AML-193 (cell line): ENCODE measurements at places on chromosomes 13 and 19.

DNA sequence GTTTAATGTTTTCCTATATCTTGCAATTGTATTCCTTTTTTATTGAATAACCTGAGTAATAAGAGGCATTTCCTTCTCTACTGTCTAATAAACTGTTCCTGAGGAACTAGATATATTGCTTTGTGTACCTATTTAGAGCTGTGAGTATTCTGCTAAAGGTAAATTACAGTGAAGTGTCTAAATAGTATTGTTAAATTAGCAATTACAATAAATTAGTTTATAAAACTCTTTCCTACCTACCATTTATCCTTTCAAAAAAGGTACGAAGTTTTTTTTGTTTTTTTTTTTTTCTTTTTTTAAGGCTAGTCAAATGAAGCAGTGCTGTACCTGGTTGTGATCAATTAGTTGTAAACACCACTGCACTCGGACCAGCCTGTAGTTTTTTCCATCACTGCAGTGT lies 34.8 kb downstream of the TM9SF2 start:
- DNase-seq: no peak

GRCh38 chr19:13164343-13165161 lies 14.3 kb downstream of the IER2 start:
- DNase-seq: no peak

GRCh38 chr13:78827471-78827870 lies 168.5 kb upstream of the OBI1 start:
- no peak for DNase-seq

DNA sequence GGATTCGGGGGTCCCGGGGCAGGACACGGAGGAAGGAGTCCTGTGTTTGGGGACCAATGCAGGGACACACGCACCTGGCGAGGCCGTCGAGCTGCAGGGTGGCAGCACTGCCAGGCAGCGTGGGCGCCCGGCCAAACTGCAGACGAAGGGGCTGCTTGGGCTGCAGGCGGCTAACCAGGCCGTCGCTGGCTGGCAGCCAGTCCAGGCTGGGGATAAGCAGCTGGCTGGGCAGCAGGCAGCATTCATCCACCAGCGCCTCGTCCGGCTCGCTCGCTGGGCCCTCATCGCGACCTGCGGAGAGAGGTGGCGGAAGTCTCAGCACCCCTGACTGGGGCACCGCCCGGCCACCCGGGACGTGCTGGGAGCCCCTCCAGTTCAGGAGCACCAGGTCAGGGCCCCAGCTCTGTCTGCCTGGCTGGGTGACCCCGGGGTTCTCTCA lies 11.5 kb downstream of the CFD start:
- no peak for DNase-seq

GRCh38 chr19:48442116-48443035 lies 3.4 kb upstream of the GRWD1 start:
- no peak for DNase-seq

DNA sequence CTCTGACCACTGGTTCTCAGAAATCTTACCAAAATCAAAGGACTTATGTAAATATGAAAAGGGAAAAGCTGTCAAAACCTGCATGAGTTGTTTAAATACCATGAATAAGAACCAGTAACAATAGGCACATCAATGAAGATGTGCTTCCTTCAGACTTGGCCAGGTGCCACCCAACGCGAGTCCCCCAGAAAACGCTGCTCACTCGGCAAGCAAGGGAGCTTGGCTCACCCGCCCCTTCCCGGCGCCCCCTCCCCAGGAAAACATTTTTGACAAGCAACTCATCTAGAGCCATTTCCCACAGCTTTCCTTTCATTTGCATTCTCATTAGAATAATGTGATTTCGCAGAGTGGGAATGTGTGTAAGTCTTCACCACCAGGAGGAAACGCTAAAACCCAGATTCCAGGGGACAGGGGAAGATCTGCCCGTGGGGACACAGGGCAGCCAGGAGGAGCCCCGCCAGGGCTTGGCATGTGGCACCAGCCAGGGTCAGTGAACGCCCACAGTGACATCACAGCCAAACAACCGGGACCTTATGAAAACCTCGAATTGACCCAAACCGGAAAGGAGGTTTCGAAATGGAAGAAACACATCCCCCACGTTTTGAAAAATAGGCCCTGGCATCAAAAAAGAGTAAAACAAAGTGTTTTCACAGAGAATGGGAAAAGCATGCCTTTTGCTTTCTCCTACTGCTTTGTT lies 366.2 kb upstream of the TSHZ3 start:
- no peak for DNase-seq

GRCh38 chr19:2478278-2478755 lies 2.4 kb downstream of the GADD45B start:
- DNase-seq: peak; percentile 96

DNA sequence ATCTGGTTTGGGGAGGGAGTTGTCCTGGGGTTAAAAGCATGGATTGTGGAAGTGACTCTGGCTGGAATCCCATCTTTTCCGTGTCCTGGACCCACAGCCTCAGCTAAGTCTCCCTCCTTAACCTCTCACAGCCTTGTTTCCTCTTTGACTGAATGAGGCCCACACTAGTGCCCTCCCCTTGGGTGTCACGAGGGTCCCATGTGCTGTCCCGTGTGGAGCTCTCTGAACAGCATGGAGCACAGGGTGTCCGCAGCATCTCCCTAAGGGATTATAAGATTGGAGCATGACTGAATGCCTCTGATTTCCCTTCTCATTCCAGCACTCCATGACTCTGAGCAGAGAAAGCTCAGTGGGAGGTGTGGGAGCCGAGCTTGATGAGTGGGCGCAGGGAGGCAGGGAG lies 182.5 kb downstream of the TEX29 start:
- DNase-seq: no peak

- no peak for DNase-seq
Observed at GRCh38 chr19:35309481-35310279, 17.7 kb downstream of the MAG start.

GRCh38 chr19:58325311-58326022 lies 1.3 kb upstream of the ZSCAN22 start:
- no peak for DNase-seq

DNA sequence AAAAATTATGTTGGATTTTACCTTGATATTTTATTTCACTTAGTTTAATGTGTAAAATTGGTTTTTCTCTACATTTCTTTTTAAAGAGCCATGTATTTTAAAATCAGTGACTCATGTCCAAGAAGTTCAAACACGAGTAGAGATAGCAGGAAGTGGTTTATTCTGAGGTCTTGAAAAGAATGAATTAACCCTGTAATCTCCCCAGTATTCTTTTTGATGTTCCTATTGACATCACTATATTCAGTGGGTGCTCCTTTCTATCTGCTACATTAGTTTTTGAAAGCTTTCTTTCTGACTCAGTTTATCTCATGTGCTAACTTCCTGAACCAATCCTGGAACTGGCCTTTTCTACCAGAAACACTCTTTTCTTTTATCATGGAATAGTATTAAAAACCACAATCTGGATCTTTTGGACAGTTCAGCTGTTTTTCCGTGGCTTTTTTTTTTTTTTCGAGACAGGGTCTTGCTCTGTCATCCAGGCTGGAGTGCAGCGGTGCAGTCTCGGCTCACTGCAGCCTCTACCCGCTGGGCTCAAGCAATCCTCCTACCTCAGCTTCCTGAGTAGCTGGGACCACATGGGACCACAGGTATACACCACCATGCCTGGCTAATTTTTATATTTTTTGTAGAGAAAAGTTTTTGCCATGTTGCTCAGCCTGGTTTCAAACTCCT lies 114.9 kb downstream of the PCCA start:
- peak; percentile 39 for DNase-seq

DNA sequence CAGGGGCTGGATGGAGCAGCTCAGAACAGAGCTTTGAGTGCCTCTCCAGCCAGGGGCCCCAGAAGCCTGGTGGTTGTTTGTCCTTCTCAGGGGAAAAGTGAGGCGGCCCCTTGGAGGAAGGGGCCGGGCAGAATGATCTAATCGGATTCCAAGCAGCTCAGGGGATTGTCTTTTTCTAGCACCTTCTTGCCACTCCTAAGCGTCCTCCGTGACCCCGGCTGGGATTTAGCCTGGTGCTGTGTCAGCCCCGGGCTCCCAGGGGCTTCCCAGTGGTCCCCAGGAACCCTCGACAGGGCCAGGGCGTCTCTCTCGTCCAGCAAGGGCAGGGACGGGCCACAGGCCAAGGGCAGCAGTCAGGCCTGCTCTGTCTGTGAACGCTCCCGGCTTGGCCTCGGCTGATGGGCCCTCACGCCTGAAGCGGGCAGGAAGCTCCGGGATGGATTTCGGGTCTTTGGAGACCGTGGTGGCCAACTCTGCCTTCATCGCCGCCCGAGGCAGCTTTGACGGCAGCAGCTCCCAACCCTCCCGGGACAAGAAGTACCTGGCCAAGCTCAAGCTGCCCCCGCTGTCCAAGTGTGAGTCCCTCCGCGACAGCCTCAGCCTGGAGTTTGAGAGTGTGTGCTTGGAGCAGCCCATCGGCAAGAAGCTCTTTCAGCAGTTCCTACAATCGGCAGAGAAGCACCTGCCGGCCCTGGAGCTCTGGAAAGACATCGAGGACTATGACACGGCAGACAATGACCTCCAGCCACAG lies at the start of gene GRK1:
GRK1 (plus strand) TSS at position 269 of the 751 bp plus-strand sequence; CDS start at position 437, 168 bp downstream.
- no peak for DNase-seq

DNA sequence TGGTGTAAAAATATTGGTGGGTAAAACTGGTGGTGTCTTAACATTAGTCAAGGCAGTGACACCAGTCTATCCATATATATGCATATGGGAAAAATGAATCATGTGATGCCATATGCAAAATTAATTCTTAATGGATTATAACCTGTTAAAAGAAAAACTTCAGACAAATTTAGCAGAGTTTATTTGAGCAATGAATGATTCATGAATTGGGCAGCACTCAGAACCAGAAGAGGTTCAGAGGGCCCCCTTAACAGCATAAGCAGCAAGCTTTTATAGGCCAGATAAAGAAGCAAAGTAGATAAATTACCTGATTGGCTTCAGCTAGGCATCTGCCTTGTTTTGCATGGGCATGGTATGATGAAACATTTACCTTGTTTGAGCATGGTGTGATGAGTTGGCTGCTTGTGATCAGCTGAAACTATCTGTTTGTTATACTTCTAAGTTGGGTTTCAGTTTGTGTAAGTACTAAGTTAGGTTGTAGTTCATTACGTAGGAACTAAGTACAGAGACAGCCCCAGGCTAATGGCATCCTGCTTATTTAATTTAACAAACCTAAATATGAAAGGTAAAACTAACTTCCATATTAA lies 66.6 kb downstream of the DNAJC15 start:
- no peak for DNase-seq

DNA sequence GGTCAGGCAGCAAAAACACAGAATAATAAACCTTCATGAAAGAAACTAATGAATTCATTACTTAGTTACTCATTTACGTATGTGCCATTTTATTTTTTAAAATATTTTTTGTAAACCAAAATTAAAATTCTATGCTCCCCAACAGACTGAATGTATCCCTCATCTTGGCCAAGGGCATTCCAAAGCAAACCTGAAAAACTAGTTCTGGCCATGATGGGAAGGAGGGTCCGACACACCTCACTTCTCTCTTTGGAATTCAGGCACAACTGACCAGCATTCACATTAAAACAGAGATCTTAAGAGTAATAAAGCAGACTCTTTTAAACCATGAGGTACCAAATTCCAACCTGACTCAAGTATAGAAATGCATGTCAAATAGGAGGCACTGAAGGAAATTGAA lies 1576.9 kb upstream of the SPRY2 start:
- no peak for DNase-seq

DNA sequence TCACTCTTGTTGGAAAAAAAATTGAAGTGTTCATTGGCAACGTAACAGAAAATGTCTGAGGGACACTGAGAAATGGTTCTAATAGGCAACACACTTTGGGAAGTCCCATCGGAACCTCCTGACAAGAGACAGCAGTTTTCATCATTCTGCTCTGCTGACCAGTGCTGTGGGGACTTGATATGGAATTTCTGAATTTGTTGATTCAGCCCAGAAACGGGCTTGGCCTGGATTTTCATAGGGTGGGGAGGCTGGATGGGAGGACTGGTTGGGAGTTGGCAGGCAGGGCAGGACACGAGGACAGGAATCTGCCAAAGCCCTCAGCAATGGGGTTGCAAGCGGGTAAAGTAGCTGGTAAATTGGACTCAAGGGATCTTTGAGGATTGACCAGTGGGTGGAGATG lies 96.5 kb downstream of the DCT start:
- DNase-seq: no peak

GRCh38 chr13:48411841-48412531 lies 927 bp downstream of the LPAR6 start:
- peak; percentile 27 for DNase-seq

- DNase-seq: no peak
Observed at GRCh38 chr13:109868578-109869311, 82.4 kb upstream of the IRS2 start.

GRCh38 chr13:99693852-99694611 lies 192.8 kb downstream of the TM9SF2 start:
- DNase-seq: no peak

DNA sequence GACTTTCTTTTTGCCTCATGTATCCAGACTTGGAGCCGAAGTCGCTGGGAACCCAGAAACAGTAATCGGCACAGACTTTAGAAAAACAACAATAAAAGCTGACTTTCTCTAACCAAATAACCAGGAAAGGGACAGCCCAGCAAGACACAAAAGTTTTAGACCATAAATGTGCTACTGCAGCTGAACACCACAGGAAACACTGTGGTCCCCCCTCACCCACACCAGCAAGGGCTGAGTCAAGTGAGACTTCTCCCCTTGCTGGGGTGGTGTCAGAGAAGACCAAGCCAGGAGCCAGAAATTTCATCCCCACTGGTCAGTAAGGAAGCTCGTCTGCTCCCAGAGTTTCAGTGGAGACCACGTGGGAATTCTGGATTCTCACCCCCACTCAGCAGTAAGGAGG lies 70.6 kb downstream of the ESD start:
- DNase-seq: no peak

GRCh38 chr19:56347163-56347778 lies 32.6 kb upstream of the ZSCAN5A start:
- DNase-seq: no peak

- no peak for DNase-seq
Observed at GRCh38 chr19:17944301-17944700, 11.5 kb downstream of the CCDC124 start.

- DNase-seq: no peak
Observed at GRCh38 chr13:30932481-30933353, at the start of gene TEX26. Gene TEX26 (plus strand): TSS chr13:30932656. CDS start chr13:30932716, 60 bp downstream.

GRCh38 chr19:16116067-16116466 lies 4.4 kb downstream of the RAB8A start:
- no peak for DNase-seq

DNA sequence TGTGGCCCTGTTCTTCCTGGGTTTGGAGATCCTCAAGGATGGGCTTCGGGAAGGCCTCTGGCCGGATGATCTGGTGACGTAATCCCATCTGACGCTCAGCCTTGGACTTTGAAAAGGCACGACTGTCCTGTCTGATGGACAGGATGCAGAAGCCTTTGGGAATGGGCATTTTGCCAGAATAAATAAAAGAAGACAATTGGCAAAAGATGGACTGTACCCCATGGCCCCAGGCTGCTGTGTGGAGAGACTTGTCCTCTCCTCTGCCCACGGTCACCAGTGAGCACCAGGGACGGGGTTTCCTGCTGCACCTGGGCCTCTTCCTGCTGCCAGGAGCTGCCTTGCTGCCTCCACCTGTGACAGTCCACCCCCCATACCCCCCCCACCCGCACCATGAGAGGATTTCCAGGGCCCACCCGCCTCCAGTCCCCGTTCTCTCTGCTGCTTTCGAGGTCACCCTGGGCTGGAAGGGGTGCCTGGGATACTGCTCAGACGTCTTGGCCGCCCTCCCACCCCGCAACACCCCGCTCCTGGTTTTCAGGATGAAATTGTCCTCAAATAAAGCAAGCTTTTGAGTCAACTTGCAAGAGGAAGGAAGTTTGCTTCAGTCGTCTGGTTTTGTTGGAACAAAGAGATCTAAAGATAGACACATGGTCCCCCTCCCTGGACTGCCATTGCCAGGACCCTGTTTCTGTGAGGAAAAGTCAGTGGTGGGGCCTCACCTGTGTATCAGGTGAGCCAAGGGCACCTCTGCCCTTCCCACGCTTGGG lies 40.9 kb downstream of the MCF2L start:
- no peak for DNase-seq

GRCh38 chr13:46321494-46322225 lies 65.4 kb downstream of the RUBCNL start:
- DNase-seq: peak; percentile 74
